ENCODE measurements at places on chromosomes 3 and 15. TPM values are rescaled to one million over a fixed set of nuclear protein-coding genes. Genes with fewer than 3 reads are reported as not detected.

DNA sequence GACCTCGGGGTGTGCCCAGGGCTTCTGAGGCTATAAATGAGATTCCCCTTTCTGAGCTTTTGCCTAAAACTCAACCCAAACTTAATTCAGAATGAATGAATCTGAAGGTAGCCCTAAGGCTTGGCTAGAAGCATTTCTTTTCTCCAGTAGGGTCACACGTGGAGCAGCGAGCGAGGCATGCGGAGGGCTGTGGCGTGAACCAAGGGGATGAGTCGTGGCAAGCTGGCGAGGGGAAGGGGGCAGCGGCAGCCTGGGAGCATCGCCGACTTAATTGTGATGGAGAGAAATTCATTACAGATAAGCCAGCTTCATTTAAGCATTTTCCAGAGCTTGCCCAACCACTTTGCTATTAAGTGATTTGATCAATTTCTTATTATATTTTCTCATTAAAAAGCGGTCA, 79.9 kb downstream of the CHSY1 start:
- DNase-seq, result no peak
- H3K27me3 ChIP-seq, result no peaks in the 10 kb centered on the region
- H3K4me3 ChIP-seq, result no peak overlapping the region
- peaks cover 6% of the 10 kb centered on the region for H3K4me1 ChIP-seq
- no peaks in the 10 kb centered on the region for H3K36me3 ChIP-seq

- H3K36me3 ChIP-seq, result peaks cover 12% of the 10 kb centered on the region
- H3K4me3 ChIP-seq, result no peak overlapping the region
- no peak for DNase-seq
- H3K27ac ChIP-seq, result no peak overlapping the region
- peaks cover 37% of the 10 kb centered on the region for H3K4me1 ChIP-seq
- no peaks in the 10 kb centered on the region for H3K27me3 ChIP-seq
Observed at GRCh38 chr3:72379500-72380187, 468.6 kb downstream of the SHQ1 start.

The MAP1A gene
- total RNA-seq, result 30.6 TPM

The SV2B gene
- total RNA-seq, result not detected

GRCh38 chr3:43729707-43730414, 39.1 kb downstream of the ABHD5 start:
- H3K4me1 ChIP-seq, result no peaks in the 10 kb centered on the region
- no peaks in the 10 kb centered on the region for H3K27me3 ChIP-seq
- H3K4me3 ChIP-seq, result no peak overlapping the region
